ENCODE measurements at places on chromosomes 3 and 15. TPM values are rescaled to one million over a fixed set of nuclear protein-coding genes. Genes with fewer than 3 reads are reported as not detected.

Gene ADCY5
- total RNA-seq, result 10.5 TPM

Gene CPA3
- 50.2 TPM for total RNA-seq

- no peak for DNase-seq
These were observed 311.9 kb downstream of the EDEM1 start for GRCh38 chr3:5499404-5499803.

DNA sequence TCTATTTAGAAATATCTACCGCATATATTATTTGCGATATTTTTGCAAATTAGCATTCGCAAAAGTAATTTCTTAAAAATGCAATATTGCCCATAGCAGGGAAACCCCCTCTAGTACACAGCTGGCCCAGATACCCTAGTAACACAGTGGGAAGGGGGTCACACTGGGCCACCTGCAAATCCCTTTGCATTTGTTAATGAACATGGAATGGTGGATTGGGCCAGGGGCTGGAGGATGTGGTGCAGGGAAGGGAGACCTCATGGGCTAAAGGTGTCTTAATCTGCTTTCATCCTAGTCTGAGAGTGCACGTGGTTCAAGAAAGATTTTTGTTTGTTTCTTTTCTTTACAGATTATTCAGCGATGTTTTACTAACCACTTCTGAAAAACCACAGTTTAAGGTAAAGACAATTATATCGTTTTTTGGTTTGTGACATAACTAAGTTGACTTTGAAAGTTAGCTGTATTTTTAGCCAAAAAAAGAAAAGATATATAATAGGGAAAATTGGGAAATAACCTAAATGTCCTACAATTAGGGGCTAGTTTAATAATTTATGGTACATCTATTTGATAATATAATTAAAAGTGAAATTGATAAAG is 30.0 kb downstream of the PDHB start:
- no peak for DNase-seq

- no peak for DNase-seq
These were observed 842.8 kb upstream of the EPHA6 start for GRCh38 chr3:95971573-95971972.
